ENCODE measurements at places on chromosomes 2 and 18.

DNA sequence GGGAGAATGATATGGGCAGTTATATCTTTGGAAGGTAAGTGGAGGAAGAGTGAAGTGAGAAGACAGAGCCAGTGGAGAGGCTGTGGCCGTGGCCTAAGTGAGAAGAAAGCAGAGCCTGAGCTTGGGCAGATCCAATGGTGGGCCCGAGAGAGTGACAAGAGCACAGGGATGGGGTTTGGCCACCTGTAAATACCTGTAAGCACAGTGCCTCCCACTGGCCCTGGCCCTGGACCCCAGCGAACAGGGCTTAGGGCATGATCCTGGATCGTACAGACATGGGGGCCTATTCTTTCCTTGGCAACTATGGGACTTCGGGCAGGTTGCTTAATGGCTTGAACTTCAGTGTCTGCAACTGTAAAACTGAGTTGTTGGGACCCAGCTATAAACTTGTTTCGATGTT lies 44.1 kb downstream of the MTCL1 start:
- no peak for DNase-seq

- no peak for DNase-seq
Measured at GRCh38 chr2:121491518-121491917, 39.2 kb upstream of the RNU4ATAC start.

DNA sequence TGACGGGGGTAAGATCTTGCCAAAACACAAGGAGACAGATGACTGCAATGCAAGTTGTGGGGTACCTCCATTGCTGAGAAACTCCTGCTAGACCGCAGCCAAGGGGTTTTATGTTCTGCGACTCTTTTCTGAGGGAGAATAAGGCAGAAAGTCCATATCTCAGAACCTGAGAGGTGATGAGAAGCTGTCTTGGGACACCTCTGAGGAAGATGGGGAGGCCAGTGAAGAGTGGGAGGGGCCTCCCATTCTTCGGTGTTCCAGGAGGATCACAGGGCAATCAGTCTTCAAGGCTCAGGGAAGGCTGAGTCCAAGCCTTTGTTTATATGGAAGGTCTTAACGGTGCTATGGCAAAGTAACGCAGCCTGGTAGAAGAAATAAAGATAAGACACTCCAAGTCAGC lies 18.0 kb downstream of the CYP27A1 start:
- DNase-seq = no peak

DNA sequence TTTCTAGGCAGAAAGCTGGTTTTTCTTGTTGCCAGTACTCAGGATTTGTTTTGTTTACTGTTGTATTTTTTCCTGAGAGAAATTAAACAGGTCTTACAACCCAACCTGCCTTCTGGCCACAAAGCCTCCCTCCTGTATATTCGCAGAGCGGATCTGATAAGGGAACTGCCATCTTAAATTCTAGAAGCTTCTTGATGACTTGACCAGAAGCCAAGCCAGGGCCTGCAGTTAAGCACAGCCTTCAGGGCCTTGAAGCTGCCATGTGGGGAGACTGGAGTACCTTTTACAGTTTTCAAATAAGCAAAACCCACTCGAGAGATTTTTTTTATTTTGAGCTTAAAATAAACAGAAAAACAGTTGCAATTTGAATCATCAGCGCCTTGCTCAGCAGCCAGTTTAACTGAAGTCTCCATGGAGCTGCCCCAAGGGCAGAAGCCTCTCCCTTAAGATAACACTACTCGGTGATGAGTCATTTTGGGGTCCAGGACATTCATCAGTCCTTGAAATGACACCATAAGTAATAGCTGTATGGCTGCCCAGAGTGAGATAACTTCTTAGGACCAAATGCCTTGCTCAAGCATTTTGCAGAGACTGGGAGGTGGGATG lies 51.5 kb upstream of the PHLPP1 start:
- DNase-seq = no peak

DNA sequence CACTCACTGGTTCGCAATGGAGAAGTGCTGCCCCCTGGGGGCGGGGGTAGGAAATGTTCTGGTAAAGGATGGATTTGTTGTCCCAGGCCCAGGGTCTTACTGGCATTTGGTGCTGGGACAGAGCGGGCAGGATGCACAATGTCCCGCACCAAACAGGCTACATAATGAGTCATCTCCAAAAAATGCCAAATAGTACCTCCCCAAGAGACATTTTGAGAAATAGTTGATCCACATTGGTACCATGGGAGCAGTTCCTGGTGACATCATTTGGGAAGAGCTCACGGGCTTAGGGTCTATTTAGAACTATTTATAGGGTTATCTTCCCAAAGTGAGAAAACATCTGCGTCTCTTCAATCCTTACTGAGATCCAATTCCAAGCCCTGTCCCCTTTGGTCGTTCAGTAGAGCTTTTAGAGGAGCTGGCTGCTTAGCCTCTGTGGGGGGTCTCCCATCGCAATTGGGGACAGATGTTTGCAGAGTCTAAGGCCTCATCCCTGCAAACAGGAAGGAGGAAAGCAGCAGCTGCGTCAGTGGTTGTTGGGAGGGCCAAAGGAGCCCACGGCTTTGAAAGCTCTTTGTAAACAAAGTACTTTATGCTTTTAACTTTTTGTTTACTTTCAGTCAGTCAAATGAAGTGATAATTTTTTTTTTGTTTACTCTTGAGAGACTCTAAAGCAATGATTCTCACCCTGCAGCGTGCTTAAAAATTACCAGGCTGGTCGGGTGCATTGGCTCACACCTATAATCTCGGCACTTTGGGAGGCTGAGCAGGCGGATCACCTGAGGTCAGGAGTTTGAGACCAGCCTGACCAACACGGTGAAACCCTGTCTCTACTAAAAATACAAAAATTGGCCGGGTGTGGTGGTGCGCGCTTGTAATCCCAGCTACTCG lies 49.3 kb downstream of the GREB1 start:
- DNase-seq = peak; percentile 76

DNA sequence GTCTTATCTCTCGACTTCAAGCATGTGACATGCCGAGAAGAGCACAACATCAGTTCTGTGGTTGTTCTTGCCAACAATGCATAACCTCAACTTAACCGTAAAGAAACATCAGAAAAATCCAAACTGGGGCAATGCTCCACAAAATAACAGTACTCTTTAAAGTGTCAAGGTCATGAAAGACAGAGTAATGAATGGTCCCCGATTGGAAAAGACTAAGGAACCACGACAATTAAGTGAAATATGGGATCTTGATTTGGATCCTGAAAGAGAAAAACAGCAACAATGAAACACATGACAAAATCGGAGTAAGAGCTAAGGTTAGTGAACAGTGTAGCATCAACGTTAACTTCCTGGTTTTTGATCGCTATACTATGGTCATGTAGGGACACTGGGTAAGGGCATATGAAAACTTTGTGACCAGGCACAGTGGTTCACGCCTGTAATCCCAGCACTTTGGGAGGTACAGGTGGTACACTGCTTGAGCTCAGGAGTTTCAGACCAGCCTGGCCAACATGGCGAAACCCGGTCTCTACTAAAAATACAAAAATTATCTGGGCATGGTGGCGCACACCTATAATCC lies 55.2 kb downstream of the UNC50 start:
- no peak for DNase-seq

- DNase-seq = no peak
Measured at GRCh38 chr2:38765149-38765548, 12.9 kb upstream of the GEMIN6 start.

DNA sequence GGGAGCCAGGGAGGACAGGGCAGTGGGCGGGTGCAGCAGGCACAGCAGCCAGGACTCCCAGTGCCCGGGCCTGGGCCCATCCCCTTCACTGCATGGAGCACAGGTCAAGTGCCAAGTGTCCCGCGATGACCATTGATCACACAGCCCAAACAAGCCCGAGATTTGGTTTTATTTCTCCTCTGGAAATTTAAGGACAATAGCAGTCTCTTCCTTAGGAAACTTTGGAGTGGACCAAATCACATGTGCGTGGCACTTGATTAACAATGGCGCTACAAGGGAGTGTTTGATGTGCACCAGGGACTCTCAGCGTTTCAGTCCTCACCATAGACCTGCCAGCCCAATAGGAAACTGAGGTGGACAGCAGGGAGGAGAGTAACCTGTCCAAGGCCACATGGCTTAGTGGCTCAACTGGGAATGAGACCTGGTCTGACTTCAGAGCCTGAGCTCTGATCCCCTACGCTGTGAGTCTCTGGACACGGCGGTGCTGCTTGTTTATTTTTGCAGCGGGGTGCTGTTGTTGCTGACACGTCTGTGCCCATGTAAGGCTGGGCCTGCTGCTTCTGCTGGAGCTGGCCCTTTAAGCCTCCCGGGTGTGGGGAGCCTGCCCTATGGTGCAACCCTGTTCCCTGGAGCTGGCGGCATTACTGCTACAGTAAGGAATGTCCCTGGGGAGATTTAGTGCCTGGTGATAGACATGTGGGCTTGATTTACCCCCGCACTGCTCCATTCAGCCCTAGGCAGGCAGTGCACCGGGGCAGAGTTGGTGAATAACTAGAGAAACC lies 194.2 kb downstream of the INHBB start:
- no peak for DNase-seq

GRCh38 chr2:6644261-6644660 lies 221.4 kb downstream of the CMPK2 start:
- DNase-seq = no peak

DNA sequence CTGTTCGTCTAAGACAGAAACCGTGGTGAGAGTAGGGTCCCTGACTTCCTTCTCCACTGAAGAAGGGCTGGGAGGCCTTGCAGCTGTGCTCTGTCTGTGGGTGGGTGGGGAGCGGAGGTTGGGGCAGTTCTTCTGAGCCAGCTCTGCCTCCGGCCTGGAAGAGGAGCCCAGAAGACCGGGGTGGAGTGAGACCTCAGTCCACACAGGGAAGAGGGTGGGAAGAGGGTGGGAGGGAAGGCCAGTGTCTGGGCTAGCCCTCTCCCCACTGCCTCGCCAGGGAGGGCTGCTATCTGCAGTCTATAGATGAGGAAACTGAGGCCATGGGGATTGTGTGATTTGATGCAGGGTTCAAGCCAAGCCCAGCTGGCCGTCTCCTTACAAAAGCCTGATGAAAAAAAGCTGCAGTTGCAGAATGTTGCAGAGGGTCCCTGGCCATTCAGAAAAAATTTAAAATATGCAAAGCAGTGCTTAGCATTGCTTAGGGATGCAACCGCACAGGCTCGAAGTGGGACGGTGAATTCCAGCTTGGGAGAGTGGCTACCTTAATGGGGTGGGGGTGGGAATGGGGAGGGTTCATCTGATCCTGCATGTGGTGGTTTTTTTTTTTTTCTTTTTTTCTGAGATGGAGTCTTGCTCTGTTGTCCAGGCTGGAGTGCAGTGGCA lies 181.6 kb upstream of the HS6ST1 start:
- no peak for DNase-seq

DNA sequence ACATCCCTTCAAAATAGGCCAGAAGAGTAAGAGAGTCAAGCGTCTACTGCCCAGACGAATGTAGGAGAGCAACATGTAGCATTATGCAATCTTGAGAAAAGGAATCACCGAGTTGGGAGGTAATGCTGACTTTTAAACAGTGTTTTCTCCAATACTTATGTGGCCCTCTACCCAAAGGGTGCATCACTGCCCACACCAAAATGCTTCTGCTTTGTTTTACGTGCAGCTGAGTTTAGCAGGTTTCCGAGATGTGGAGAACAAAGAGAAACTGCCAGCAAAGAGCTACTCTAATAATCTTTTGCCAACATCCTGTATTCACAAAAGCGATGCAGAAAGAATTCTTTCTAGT lies 63.4 kb upstream of the ZEB2 start:
- no peak for DNase-seq

- DNase-seq = no peak
Measured at GRCh38 chr18:67310826-67311225, 205.7 kb downstream of the DSEL start.

DNA sequence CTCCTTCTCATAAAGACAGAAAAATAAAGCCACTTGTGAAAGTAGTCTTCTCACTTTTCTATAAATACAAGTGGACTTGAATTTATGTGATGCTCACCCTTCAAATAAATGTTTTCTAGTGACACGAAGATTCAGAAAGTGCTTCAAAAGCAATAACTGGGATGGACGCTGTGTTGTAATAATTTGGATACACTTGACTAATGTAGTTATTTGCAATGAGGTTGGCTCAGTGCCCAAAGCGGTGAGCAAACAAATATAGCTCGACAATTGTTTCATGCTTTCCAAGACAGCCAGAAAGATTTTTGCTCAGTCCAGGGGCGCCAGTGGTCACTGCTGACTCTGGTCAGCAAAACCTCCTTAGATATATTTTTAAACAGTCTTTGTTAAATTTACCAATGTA lies 278.6 kb upstream of the KLHL14 start:
- no peak for DNase-seq

DNA sequence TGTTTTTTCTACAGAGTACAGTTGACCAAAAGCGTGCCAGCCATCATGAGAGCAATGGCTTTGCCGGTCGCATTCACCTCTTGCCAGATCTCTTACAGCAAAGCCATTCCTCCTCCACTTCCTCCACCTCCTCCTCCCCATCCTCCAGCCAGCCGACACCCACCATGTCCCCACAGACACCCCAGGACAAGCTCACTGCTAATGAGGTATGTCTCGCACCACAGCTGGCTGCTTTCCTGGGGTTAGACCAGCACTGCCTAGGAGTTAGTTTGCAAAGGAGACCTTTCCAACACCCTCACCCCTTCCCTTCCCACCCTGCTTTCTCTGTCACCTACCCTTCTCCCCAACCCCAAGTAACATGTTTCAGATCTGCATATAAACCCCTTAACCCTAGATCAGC lies 120.3 kb upstream of the IL1R2 start:
- no peak for DNase-seq

DNA sequence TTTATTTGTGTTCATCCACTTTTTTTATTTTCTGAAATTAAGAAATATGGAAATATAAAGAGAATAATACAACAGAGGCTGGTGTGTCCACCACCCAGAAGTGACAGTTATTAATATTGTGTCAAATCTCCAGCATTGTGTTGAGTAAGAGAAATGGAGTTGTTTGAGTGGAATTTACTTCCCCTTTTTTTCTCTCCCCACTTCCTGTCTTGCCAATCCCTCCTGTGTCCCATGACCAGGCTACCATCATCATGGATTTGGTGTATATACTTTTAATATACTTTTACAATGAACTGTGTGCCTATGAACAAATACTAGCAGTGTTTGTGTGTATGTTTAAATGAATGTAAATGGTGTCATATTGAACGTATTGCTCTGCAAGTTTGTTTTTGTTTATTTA lies 276.9 kb upstream of the SKOR2 start:
- no peak for DNase-seq

DNA sequence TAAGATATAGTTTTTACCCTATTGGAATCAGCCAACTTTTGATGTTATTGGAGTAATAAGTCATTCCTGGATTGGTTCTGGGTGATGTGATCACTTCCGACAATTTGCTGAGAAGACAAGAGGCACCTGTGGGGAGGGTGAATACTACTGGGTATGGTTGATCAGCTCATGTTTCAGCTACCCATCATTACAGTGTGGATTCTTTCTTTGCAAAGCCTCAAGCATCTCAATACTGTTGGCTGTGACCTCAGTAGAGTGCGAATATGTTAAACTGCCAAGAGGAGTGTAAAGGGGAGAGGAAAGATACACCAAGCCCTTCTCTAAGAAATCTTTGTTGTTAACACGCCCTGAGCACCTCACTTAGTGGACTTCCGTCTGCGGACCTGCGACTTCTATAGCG lies 317.7 kb downstream of the TDRD15 start:
- no peak for DNase-seq

Data from pons (tissue), 1 donor.